ENCODE measurements at places on chromosomes 13 and 19.
A peak's percentile ranks its signal among the peaks of the same experiment; 100 is the strongest.

GRCh38 chr13:113398963-113399754 lies 35.2 kb upstream of the GRTP1 start:
- no peak for DNase-seq

- no peak for DNase-seq
Observed at GRCh38 chr19:14114854-14115253, 2.7 kb downstream of the PRKACA start.

DNA sequence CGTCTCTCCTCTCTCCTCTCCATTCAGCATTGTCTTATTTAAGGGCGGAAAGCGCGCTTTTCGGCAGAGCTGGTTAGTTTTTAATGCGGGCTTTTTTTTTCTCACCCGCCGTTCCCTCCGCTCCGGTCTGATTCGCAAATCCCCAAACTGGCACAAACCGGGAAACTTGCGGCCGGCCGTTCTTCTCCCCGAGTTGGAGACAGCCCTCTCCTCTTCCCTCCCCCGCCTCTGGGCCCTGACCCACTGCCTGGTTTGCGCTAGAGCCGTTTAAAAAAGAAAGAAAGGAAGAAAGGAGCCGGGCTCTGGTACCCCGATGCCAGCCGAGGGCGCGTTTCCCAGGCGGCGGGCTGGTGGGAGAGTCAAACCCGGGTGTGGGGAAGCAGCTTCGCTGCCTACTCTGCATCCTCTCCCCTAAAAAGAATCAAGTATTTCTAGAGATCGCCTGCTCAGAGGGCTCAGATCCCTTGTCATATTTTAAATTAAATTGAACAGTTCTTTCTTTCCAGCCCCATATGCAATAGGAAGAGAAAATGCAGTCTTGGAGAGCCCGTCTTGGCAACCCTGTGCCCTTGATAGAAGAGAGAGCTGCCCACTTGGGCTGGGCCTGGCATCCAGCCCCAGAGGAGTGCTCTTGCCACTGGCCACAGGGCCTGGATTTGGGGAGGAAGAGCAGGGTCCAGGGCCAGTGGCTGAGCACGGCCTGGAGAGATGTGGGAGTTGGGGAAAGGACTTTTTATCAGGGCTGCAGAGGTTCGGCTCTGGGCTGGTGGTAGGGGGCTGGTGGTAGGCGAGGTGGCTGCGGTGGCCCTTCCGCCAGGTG lies 19.0 kb downstream of the NFIX start:
- DNase-seq = no peak

- DNase-seq = no peak
Observed at GRCh38 chr13:108760129-108760528, 130.7 kb downstream of the MYO16 start.

GRCh38 chr19:38975861-38976271 lies 324 bp upstream of the FBXO17 start:
- no peak for DNase-seq

- DNase-seq = no peak
Observed at GRCh38 chr13:82565201-82565600, 1317.1 kb downstream of the SLITRK1 start.

DNA sequence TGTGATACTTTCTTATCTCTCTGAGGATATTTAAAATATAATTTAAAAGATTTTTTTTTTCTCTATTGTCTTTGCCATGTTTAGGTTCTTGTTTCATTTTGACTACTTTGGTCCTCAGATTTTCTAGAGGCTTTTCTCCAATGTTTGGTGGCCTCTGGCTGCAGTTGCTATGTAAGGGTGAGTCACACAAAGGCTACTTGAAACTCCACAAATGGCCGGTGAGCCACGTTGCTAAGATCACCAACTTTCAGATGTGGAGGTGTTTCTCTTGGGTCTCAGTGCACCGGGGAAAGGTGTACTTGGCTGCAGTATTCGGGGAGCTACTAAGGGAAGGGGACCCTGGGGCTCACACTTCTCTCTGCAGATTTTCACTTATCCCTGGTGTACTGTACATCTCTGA lies 248.1 kb downstream of the HS6ST3 start:
- no peak for DNase-seq

DNA sequence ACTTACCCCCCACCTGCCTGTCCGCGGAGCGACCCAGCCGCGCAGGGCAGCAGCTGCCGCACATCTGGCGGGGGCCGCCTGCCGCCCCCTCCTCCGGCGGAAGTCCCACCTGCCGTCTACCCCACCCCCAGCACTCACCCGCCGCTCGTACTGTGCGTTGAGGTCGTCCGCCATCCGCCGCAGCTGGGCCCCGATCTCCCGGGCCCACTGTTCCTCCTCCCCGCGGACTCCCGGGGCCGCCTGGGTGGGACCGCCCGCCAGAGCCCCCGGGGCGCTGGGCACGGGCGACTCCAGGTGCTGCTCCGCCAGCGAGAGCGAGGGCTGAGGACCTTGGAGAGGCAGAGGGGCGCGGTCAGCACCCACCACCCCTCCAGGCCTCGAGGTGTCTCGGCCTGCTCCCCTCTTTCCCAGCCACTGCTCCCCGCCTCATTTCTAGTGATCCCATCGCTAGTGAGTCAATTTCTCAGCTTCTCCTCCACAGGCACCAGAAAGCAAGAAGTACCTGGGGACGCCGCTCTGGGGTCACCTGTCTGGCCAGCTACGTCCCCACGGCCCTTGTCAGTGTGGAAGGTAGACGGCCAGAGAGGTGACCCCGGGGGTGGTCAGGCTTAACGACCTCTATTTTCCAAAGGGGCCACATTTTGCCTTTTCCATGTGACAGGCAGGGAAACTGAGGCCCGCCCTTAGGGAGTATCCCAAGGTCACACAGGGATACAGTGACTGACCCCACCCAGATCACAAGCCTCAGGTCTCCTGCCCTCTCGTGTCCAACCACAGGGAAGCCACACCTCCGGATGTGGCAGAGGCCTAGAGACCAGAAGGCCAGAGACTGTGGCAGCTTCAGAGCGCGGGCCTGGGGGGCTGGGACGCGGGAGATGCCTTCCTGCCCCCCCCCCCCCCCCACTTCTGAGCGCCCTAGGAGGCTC lies 4.3 kb downstream of the BBC3 start:
- DNase-seq = peak; percentile 73

DNA sequence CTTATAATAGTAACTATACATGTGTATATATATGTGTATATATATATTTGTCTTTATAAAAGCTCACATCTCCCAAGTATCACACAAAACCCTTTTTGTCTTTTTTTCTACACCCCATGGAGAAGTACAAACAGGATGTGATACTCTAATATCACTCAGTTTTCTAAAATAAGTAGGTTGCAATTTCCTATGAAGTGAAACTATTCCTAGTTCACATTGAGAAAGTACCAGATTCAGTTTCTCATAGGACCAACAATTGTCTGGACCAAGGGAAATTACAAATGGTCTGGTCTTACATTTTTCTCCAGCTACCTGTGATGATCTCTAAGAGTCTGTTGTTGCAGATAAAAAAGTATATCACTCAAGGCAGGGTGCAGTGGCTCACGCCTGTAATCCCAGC lies 17.9 kb upstream of the LILRB1 start:
- no peak for DNase-seq

- DNase-seq = peak; percentile 91
Observed at GRCh38 chr19:4815426-4816201, 15.9 kb downstream of the TICAM1 start.

DNA sequence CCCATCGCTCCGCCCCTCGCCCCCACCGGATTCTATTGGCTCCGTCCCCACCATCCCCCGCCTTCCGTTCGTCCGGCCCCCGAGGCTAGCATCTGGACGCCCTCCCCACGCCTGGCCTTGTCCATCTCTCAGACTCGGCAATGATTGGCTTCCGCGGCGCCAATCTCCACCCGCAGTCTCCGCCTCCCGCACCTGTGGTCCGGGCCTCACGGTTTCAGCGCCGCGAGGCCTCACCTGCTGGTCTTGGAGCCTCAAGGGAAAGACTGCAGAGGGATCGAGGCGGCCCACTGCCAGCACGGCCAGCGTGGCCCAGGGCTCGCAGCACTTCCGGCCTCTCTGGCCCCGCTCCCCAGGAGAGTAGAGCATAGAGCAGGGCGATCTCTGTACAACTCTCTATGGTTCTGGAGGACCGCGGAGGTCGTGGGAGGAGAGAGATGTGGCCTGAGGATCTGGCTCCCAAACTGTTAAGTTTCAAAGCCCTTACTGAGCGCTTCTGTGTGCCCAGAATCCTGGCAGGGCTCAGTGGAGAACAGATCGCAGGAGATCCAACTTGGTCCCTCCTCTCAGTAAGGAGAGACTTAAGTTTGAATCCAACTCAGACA lies at the start of gene ERCC1:
ERCC1 (minus strand) TSS at position 329 of the 602 bp plus-strand sequence. CDS start 543 bp downstream, outside the sequence.
- DNase-seq = peak; percentile 76

GRCh38 chr13:111005808-111006505 lies 91.1 kb upstream of the ANKRD10 start:
- no peak for DNase-seq

DNA sequence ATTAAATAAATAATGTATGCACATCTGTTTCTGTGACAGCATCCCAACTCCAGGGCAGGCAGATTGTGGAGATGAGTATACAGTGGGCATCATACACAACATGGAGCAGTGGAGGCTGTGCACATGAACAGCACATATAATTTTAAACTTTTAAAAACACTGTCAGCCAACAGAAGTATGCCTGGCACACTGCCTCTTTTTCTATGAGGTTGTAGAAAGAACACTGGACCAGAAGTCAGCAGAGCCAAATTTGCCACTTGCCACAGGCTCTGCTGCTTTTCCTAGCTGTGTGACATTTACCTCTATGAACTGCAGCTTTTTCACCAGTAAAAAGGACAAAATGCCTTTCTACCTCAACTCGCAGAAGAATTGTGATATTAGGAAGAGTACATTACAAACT lies 118.7 kb downstream of the FRY start:
- DNase-seq = no peak

- DNase-seq = no peak
Observed at GRCh38 chr13:70844391-70845108, 736.3 kb upstream of the KLHL1 start.

GRCh38 chr19:2101417-2102335 lies 5.0 kb downstream of the IZUMO4 start:
- DNase-seq = no peak

DNA sequence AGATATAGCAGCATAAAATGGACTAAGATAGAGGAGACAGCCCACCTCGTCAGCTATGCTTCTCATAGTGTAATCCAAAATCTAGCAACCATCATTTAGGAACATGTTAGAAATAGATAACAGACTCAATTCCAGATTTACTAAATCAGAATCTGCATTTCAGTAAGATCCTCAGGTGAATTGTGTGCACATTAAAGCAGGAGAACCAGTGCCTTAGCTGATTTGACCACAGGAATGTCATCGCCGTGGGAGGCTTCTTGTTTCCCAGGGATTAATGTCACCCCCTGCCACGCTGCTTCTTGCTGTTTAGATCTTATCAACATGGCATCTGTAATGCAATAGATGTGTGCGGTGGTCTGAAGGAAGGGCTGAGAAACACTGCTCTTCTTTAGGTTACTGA lies 84.0 kb downstream of the GPC5 start:
- DNase-seq = no peak

GRCh38 chr19:16141043-16141442 lies 2.4 kb upstream of the HSH2D start:
- DNase-seq = no peak

GRCh38 chr19:49436381-49437017 lies 4.8 kb downstream of the SLC17A7 start:
- DNase-seq = peak; percentile 15

- no peak for DNase-seq
Observed at GRCh38 chr13:21905486-21905885, 234.6 kb downstream of the FGF9 start.

DNA sequence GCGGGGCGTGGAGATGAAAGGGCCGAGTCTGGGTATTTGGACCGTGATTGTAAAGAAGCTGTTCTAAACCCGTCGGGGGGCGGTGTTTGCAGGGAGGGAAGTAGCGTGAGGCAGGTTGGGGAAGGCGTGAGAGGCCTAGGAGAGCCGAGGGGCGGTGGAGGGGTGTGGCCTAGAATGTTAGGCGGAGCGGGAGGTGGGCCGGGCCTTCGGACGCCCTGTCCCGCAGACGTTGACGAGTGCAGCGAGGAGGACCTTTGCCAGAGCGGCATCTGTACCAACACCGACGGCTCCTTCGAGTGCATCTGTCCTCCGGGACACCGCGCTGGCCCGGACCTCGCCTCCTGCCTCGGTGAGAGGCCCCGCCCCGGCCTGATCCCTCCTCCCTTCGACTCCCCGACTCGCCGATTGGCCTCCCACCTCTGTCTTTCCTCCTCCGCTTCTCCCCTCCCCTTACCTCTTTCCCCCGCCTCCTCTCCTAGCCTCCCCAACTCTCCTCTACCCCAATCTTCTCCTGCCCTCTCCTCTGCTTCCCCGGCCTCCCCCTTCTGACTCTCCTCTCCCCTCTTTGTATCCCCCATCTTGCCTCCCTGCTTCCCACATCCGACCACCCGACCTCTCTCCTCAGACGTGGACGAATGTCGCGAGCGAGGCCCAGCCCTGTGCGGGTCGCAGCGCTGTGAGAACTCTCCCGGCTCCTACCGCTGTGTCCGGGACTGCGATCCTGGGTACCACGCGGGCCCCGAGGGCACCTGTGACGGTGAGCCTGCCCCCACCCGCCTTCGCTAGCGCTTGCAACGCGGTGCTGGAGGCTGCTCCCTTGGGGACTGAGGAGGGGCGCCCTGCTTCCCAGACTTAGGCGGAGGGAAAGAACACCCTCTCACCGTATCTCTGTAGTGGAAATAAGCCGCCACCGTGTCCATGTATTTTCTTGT lies 12.8 kb downstream of the LTBP4 start:
- peak; percentile 92 for DNase-seq

- DNase-seq = peak; percentile 8
Observed at GRCh38 chr13:36673838-36674326, at the start of gene SERTM1. Gene SERTM1 (plus strand): TSS chr13:36674020. CDS start chr13:36695079, 21,059 bp downstream.

GRCh38 chr13:52738719-52739467 lies 727 bp downstream of the CNMD start:
- no peak for DNase-seq

DNA sequence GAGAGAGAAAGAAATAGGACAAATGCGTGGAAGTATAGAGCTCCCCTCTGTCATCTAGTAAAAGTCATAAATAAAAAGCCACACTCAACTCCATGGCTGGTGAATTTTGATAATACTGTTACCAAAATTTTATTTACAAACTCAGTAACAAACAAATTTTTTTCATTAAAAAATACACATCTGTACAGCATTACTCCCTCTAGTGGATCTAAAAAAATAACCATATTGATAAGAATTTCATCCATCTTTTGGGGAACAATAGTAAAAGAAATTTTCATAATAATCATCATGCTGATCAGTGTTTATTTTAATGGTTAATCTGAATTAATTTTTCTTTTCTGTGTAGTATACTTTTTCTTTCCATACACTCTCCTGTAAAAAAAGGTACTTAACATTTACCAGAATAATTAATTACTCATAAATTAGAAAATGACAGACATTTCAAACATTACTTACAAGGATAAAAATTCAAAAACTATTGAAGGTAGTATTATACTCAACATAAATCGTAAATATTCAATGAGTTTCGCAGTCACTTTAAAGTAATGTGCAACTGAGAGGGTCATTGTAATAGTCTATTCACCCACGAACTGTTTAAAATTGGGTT lies 173.5 kb upstream of the LSM14A start:
- DNase-seq = peak; percentile 1

GRCh38 chr13:63999614-64000305 lies 2584.1 kb upstream of the PCDH20 start:
- DNase-seq = no peak

- DNase-seq = no peak
Observed at GRCh38 chr13:84645196-84646012, 763.1 kb upstream of the SLITRK1 start.

- DNase-seq = no peak
Observed at GRCh38 chr19:1066748-1067340, at the start of gene ARHGAP45. Gene ARHGAP45 (plus strand): TSS chr19:1067167. CDS start chr19:1067406, 239 bp downstream.

GRCh38 chr13:49521224-49521623 lies 25.5 kb downstream of the PHF11 start:
- no peak for DNase-seq

All from SW 1271 (cell line).